Pancreas (tissue), 10 donors: ENCODE measurements at places on chromosomes 2 and 18. TPM values are rescaled to one million over a fixed set of nuclear protein-coding genes. Genes with fewer than 3 reads are reported as not detected.
A peak's percentile ranks its signal among the peaks of the same experiment; 100 is the strongest.

DNA sequence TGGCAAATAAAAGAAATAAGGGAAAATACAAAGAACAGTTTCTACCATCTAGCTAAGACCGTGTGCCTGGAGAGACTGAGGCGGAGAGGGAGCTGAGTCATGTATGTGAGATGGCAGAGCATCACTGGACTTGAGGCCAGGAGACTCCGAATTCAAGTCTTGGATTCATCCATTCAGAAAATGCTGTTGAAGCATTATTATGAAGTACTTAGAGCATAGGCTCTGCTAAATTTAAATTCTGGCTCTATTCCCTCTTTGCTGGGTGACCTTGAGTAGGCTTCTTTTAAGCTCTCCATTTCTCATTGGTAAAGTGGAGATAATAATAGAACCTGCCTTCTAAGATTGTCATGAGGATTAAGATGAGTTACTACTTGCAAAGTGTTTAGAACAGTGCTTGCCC, 34.7 kb downstream of the NPHP1 start:
- DNase-seq: no peak

TBC1D8 gene
- total RNA-seq: 43.2 TPM

DNA sequence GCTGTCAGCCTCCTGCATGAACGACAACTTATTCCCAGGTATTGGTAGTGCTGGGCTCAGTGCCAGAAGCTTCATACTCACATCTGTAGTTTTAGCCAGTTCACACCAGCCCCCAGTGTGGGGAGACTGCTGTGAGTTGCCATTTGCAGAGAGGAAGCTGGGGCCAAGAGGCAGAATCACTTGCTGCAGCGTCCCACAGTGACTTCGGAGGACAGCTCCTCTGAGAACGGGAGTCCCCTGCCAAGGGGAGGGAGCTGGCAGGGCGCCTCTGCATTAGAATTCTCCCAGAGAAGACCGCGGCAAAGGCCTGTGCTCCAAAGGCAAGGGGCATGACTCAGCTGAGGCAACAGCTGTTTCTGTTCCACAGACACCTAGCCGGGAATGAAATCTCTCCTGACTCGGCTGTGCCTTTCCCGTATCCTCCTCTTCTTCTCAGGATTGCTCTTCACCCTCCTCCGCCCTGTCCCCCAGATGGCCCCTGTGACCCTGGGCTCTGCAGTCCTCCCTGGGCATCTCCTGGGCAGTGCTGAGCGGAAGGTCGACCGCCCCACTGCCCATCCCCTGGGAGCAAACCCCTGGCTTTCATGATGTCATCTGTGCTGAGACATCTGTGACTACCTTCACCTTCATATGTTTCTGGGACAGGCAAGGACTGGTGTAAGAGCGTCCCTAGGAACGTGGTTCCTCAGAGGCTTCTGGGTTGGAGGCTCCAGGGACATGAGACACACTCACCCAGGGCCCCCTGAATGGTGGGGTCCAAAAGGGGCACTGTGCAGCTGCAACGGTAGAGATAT, 18.0 kb downstream of the MAL start:
- peak; percentile 85 for DNase-seq

GRCh38 chr2:3169106-3169870, 208.3 kb downstream of the EIPR1 start:
- no peak for DNase-seq

- DNase-seq: no peak
Observed at GRCh38 chr18:77433076-77433475, 183.4 kb downstream of the GALR1 start.

GRCh38 chr2:176129813-176130146, 275 bp downstream of the HOXD8 start:
- DNase-seq: no peak

GRCh38 chr2:26410764-26411243, 9.1 kb downstream of the DRC1 start:
- no peak for DNase-seq

GRCh38 chr2:98388601-98389250, 42.5 kb downstream of the CNGA3 start:
- DNase-seq: no peak

DNA sequence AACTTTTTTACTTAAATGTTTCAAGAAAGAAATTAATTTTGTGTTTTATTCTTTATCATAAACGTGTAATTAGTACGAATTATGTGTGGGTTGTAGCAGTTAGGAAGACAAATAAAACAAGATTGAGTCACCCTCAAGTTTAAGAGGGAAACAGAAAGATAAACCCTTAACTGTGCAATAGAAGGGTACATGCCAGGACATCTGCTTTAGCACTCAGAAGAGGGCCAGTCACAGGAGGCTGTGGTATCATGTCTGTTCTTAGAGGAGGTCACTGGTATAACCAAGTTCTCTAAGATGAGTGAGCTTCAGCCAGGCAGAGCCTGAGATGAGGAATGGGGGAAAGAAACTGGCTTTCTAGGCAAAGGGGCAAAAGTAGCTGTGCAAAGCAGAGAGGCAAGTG, 42.4 kb upstream of the GRHL1 start:
- no peak for DNase-seq

- no peak for DNase-seq
Observed at GRCh38 chr2:215107216-215108056, 31.0 kb downstream of the ABCA12 start.

- DNase-seq: no peak
Observed at GRCh38 chr2:9158786-9159779, 47.5 kb upstream of the ASAP2 start.

DNA sequence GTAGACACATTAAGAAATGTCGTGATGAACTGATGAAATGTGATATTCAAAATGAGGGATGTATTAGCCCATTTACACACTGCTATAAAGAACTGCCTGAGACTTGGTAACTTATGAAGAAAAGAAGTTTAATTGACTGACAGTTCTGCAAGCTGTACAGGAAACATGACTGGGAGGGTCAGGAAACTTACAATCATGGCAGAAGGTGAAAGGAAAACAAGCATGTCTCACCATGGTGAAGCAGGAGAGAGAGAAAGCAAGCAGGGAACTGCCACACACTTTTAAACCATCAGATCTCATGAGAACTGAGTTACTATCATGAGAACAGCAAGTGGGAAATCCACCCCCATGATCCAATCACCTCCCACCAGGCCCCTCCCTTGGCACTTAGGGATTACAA, 1010.8 kb upstream of the CELF4 start:
- DNase-seq: no peak

DNA sequence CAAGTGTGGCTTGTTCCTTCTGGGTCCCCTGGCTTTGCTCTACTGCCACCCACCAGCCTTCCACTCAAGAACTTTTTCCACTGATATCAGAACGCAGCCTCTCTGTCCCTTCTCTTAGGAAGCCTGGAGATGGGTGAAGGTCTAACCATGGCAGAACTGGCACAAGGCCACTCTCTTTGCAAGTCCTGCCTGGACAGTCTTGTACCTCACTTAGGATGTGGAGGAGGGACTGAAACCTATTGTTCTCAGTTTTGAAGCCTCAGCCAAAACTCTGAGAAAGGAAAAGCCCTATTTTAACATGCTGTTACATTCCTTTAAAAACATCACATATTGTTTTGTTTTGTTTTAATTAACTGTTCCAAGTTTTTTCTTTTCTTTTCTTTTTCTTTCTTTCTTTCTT, 58.9 kb upstream of the NCOA1 start:
- no peak for DNase-seq

DNA sequence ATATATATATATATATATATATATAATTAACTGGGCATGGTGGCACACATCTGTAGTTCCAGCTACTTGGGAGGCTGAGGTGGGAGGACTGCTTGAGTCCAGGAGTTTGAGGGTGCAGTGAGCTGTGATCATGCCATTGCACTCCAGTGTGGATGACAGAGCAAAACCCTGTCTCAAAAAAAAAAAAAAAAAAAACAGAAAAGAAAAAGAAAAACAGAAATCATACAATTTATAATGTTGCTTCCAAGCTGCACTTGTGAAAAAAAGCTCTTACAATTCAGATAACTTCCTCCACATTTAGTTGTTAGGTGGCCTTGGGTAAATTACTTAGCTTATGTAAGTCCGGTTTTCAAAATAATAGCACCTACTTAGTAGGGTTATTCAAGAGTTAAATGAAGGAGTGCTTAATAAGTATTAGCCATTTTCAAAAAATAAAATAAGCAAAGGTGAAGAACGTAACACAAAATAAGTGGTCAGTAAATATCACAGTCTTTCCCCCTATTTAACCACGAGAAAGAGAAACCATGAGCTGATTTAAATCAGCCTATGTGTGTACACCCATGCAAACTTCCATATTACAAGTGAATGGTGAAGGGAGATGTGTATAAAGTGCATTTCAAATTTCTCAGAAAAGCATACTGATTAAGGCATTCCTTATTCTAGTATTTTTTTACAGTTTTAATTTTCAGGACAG, 2.3 kb downstream of the WIPF1 start:
- no peak for DNase-seq

DIPK1C gene
- total RNA-seq: not detected

- DNase-seq: no peak
Observed at GRCh38 chr2:169110419-169110818, 41.1 kb downstream of the DHRS9 start.

DNA sequence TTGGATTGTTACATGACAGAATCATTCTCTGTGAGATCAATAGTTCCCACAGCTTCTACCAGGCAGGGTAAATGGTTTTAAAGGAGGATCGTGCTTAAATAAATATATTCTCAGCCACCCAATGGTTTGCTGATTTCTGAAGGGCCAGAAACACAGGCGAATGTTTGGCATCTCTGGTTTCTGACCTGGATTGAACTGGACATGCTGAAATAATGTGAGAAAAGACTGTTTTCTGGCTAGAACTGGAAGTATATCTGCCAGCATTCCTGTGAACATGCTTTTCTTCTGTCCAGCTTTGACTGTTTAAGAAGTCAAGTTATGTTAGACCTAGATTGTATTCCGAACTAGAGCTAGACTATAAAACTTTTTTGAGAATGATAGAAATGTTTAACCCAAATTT, 77.1 kb upstream of the COL3A1 start:
- DNase-seq: no peak

- no peak for DNase-seq
Observed at GRCh38 chr2:46246790-46247189, 50.4 kb upstream of the EPAS1 start.

DNA sequence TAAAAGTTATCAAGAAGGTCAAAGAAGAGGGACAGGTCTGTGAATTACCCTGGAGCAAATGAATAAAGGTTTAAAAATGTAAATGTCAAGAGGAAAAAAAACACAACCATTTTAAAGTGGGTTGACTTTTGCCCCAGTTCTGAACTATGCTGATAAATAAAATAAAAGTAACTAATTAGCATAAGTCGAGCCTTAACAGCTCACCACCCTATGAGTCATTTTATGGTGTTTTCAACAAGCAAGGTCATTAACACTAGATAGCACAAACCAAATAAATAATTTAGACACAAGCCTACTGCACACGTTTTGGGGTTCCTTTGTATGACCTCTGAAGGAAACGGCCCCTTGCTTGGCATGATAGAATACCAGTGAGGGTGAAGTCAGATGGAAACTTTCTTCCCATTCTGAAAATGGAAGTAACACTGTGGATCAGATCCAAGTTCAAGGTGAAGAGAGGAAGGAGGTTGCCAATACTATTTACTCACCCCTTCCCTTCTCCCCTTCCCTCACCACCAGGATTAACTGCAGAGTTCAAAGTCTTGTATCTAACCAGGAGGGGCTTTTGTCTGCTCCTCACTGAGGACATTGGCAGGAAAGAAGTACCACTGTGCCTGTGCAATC, 380.0 kb upstream of the ACVR2A start:
- DNase-seq: no peak

DNA sequence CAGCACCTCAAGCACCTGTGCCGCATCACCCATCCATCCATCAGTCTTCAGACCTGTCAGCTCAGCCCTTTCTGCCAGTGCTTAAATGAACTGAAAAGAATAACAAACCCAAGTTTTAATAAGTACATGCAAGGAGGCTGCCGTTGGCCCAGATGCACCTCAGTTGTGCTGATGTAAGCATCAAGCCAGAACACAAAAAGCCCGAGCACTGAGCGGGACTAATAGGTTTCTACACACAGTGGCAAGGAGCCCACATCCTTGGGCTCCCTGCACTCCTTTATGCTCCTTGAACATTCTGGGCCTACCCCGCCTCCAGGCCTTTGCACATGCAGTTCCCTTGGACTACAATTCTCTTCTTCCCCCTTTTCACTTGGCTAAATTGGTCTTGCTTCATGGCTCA, 165.6 kb downstream of the ALK start:
- DNase-seq: no peak

SLC9A4 gene
- 0.03 TPM for total RNA-seq

DNA sequence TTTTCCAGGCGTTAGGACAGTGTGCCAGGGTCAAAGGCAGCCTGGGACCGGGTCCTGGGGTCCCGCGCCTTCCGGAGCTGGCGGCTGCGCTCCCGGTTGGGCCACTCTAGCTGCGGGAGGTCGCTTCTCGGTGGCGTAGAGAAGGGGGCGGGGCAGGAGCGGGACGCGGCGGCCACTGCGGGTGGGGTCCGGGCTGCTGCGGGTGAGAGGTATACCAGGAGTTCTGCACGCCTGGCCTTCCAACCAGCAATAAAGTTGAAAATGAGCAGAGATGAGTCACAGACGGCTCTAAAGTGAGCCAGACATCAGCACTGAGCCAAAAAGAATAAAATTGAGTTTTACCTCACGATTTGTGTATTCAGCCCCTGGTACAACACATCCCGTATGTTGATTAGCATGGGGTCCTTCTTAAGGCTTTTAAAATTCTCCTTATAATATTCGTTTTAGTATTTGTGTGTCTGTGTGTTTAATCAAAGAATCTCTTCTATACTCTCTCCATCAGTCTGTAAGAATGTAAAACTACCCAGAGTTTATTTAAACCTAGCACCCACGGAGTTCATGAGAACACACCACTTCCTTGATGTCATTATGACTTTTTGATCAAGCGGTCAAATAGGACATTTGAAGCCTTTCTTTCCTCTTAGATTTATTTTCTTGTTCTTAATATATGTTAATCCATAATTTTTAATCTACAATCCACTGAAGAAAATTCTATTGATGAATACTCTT, at the start of gene C1GALT1C1L:
Gene C1GALT1C1L (minus strand): TSS at position 108 of the 729 bp plus-strand sequence. CDS start 107 bp downstream, at position 1.
- peak; percentile 70 for DNase-seq

CAPN14 gene
- total RNA-seq: not detected

DNA sequence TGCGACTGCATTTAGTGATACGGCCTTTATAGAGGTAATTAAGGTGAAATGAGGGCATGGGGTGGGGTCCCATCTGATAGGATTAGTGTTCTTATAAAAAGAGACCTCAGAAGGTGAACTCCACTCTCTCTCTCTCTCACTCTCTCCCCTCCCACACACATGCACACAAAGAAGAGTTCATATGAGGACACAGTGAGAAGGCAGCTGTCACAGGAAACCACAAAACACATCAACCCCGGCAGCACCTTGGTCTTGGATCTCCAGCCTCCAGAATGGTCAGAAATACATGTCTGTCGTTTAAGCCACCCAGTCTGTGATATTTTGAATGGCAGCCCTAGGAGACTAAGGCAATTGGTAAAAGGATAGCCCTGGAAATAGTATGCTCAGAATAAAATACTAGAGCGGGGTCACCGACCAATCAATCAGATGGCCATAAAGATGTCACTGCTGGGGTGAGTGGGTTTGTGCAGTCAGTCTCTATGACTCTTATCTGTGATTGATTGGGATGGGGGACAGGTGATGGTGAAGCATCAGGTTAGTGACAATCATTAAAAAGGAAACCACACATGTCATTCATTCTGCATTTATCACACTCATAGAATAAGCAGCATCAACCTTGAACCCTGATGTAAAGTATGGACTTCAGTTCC, 118.9 kb upstream of the POU3F3 start:
- no peak for DNase-seq
